M059J (cell line): ENCODE measurements at places on chromosomes 5 and 9.

DNA sequence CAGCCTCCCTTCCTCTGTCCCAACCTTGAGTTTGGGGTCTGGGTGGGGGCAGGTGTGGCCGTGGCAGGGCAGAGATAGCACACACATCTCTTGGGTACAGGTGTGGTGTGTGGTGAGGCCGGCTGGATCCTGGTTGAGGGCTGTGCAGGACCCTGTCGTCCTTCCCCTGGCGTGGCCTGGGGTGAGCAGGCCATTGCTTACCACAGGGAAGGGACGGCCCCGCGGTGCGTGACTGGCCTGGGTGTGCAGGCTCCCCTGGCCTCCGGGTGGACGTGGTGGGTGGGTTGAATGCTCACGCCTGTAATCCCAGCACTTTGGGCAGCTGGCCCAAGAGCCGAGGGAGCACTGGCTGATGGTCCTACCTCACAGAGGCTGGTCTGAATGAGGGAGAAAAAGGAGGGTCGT, 1.2 kb downstream of the ARRDC1 start:
- no peak for DNase-seq

GRCh38 chr5:125657936-125658335, 765.3 kb upstream of the GRAMD2B start:
- no peak for DNase-seq

- peak; percentile 82 for DNase-seq
Observed at GRCh38 chr9:20624201-20625002, 2.1 kb upstream of the MLLT3 start.

GRCh38 chr9:83231039-83231438, 168.1 kb upstream of the RASEF start:
- no peak for DNase-seq

GRCh38 chr9:7794196-7794595, 5.4 kb downstream of the DMAC1 start:
- no peak for DNase-seq

GRCh38 chr9:79581388-79581787, 9.6 kb downstream of the TLE4 start:
- peak; percentile 58 for DNase-seq

GRCh38 chr9:37953775-37954437, 50.0 kb upstream of the SLC25A51 start:
- peak; percentile 100 for DNase-seq

GRCh38 chr5:78505860-78506259, 142.7 kb downstream of the LHFPL2 start:
- DNase-seq: no peak

GRCh38 chr9:77014597-77015263, 4.7 kb upstream of the FOXB2 start:
- DNase-seq: no peak

DNA sequence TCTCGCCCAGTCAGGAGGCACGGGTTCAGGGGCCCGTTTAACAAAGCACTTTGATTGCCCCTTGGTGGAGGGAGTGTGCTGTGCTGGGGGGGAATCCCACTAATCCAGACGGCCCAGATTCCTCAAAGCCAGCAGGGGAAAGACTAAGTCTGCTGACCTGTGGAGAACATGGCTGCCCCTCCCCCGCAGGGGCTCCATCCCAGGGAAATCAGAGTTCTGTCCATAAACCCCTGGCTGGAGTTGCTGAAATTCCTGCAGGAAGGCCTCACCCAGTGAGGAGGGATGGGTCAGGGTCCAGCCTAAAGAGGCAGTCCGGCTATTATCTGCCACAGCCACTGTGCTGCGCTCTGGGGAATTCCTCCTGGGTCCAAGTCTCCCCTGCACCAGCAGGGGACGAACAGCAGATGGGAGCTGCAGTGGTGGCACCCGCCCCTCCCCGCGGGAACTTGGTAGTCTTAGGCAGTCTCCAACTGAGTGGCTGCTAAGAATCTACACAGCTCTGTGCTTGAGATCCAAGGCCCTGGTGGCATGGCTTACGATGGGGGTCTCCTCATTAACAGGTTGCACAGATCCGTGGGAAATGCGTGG, 174.0 kb upstream of the DAB2 start:
- DNase-seq: no peak

DNA sequence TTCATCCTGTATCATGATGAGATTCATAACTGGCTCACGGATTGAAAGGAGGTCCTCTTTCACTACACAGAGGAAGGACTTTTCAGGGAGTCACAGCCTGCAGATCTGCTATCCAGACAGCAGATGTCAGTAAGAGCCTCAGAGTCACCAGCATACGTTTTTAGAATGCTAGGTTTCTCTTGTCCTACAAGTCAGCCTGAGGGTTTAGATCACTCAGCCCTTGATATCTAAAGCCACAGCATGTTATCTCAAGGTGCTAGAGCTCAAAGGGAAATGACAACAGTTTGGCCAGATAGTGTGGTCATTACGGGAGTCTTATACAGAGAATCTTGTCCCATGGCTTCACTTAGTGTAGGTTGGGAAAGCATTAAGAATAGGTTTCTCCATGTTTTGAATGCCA, 30.9 kb upstream of the SLC46A2 start:
- peak; percentile 54 for DNase-seq

- DNase-seq: peak; percentile 16
Observed at GRCh38 chr5:102792705-102793104, 37.6 kb downstream of the PAM start.

DNA sequence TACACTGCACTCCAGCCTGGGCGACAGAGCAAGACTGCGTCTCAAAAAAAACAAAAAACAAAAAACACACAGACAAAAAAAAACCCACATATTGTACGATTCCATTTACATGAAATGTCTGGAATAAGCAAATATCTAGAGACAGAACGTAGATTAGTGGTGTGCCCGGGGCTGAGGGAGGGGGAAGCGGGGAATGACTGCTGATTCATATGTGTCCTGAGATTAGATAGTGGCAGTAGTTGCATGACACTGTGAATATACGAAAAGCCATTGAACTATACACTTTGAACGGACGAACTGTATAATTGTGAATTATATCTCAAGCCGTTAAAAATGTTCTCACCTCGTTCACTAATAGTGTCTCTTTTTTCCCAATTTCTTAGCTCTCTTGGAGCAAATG, 23.9 kb downstream of the FGF1 start:
- DNase-seq: no peak

DNA sequence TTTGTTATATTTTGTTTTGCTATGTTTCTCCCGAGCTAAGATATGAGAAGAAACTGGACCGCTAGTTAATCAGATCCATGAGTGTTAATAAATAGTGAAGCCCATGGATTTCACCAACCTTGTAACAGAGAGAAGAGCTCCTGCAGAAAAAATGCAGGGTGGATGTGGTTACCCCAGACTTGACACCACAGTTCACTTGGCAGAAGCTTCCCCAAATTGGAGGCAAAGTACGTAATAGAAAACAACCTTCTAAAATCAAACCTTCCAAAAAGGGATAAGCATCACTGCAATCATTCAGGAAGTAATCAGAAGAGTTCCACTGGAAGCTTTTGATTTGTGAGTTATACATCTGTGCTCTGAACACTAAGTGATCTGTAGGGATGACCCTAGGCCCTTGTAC, 267.5 kb downstream of the ACTL7B start:
- no peak for DNase-seq

- DNase-seq: peak; percentile 22
Observed at GRCh38 chr5:111144352-111144930, 52.3 kb downstream of the WDR36 start.

GRCh38 chr9:86975606-86976005, 28.3 kb upstream of the GAS1 start:
- no peak for DNase-seq

- no peak for DNase-seq
Observed at GRCh38 chr5:168883991-168884390, 304.8 kb upstream of the PANK3 start.

DNA sequence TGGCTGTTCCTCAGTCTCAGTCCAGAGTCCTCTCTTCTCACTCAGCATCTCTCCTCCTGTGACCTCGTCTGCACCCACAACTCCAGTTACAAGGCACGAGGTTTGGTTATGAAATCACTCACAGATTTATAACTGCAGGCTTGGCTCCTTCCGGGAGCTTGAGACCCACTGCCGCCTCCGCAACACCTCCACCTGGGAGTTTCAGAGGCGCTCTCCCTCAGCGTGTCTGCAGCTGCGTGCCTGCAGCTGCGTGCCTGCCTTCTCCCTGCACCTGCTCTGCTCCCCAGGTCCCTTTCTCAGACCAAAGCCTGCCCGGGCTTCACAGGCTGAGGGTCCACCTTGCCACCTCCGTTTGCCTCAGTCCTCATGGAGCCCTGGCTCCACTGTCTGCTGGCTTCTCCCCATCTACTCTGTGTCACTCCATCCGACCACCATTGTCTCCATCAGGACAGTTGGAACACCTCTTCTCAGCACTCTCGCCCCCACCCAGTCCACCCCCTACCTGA, 51.5 kb downstream of the HRH2 start:
- DNase-seq: no peak

DNA sequence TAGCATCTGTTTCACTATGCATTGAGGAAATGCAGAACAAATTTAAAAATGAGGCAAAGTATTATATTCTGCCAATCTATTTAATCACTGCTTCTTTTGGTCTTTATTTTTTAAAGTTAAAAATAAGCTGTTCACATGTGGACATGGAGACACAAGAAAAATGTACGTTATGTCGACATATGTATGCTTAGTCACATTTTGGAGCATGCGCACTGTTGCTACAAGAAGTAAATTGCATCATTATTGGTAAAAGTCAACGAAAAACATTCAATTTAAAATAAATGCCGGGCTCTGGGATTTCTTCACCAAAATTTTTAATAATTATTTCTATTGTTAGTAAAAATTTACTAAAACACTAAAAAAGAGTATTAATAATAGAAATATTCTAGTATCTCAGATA, 876.3 kb upstream of the CTNND2 start:
- no peak for DNase-seq

DNA sequence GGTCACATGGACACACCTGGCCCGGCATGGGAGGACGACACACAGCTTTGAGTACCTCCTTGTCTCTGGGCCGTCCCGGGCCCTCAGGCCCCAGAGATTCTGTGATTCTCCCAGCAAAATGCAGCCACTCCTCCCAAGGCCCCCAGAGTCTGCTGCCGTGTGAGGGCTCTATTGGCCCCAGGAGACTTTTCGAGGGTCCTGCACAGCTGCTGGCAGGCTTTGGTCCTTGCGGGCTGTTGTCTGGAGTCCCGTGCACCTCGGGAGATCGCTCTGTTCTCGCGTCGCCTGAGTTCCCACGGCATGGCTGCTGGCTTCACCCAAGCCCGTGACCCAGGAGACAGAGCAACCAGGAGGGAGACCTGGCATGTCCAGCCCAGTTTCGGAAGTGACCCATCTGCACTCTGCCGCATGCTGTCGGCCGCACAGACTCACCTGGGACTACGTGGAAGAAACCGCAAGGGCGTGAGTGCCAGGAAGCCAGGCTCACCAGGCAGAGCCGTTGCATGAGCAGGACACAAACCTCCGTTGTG, 46.8 kb upstream of the NKD2 start:
- DNase-seq: no peak
